ENCODE measurements at places on chromosomes 6 and 20.

DNA sequence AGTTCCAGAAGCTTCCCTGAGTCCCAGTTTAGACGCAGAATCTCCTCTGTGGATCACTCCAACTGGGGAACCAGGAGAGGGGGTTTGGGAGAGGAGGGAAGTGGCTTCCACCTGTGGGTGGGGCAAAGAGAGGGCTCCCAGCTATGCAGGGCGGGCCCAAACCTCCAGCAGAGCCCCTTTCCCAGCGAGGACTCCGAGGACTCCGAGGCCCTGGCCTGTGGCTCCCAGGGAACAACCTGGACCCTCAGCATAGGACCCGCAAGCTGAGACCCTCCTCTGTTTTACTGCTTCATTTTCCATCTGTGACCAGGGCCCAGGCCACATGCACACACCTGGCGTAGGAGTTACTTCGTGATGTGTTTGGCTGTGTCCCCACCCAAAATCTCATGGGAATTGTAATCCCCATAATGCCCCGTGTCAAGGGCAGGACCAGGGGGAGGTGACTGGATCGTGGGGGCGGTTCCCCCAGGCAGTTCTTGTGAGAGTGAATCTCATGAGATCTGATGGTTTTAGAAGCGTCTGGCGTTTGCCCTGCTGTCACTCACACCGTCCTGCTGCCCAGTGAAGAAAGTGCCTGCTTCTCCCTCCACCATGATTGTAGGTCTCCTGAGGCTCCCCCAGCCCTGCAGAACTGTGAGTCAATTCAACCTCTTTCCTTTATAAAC is 27.9 kb downstream of the NTSR1 start:
- H3K27me3 ChIP-seq = no peaks in the 10 kb centered on the region
- no peaks in the 10 kb centered on the region for H3K36me3 ChIP-seq
- no peak for DNase-seq
- H3K4me3 ChIP-seq = no peak overlapping the region
- peaks cover 11% of the 10 kb centered on the region for H3K4me1 ChIP-seq

- no peaks in the 10 kb centered on the region for H3K4me1 ChIP-seq
- no peak overlapping the region for H3K27ac ChIP-seq
- no peak overlapping the region for H3K4me3 ChIP-seq
Measured at GRCh38 chr20:26209171-26209941, 512.7 kb upstream of the ZNF337 start.

DNA sequence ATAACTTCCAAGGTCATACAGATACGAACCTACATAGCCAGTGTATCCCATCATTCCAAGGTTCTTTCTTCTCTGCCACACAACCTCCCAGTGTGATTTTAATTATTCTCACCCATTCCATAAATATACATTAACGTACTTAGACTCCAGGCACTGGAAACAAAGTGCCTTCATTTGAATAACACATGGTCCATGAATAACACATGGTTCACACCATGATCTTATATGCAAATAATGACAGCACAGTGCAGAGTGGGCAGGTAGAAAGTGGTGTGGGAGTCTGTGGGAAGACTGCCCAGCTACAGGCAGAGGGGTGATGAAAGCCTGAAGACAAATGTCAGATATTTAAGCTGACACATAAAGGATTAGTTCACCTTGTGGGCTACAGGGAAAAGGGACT is 425.2 kb downstream of the HACE1 start:
- no peak overlapping the region for H3K27ac ChIP-seq
- H3K4me3 ChIP-seq = no peak overlapping the region
- no peaks in the 10 kb centered on the region for H3K36me3 ChIP-seq
- H3K27me3 ChIP-seq = no peaks in the 10 kb centered on the region

GRCh38 chr20:63068711-63069367 is 62.1 kb upstream of the BHLHE23 start:
- no peak overlapping the region for H3K27ac ChIP-seq
- no peak overlapping the region for H3K4me3 ChIP-seq
- no peaks in the 10 kb centered on the region for H3K36me3 ChIP-seq
- H3K4me1 ChIP-seq = no peaks in the 10 kb centered on the region
- H3K27me3 ChIP-seq = peaks cover 10% of the 10 kb centered on the region

GRCh38 chr6:130602151-130602770 is 224.9 kb upstream of the SMLR1 start:
- H3K4me3 ChIP-seq = no peak overlapping the region
- H3K36me3 ChIP-seq = no peaks in the 10 kb centered on the region
- no peaks in the 10 kb centered on the region for H3K27me3 ChIP-seq
- H3K4me1 ChIP-seq = no peaks in the 10 kb centered on the region
- no peak for DNase-seq
